Osteoblast (primary cell): ENCODE measurements at places on chromosomes 3 and 15. TPM values are rescaled to one million over a fixed set of nuclear protein-coding genes. Genes with fewer than 3 reads are reported as not detected.
A peak's percentile ranks its signal among the peaks of the same experiment; 100 is the strongest.

GRCh38 chr3:16370872-16371740 lies 106.1 kb downstream of the OXNAD1 start:
- peaks cover 26% of the 10 kb centered on the region for H3K36me3 ChIP-seq
- H3K27ac ChIP-seq, result no peak overlapping the region
- H3K27me3 ChIP-seq, result no peaks in the 10 kb centered on the region

DNA sequence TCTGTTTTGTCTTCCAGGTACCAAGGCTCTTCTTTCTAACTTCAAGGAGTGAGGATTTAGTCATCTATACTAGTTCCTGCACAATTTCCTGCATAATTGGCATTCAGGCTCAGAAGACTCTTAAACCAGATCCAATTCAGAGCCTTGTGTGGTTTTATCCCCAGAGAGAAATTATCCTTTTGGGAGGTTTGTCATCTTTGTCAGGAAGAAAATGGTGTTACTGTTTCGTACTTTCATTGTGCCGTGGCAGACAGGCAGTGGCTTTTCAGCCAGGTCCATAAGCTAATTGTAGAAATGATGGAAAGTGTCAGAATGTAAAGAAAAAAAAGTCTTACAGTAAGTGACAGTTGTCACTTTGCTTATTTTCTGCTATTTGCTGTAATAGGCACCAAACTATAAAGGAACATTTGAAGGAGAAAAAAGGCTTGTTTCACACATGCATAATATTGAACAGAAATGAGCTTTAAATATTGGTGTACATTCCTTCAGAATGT lies 82.8 kb downstream of the CADM2 start:
- H3K27ac ChIP-seq, result no peak overlapping the region
- no peak overlapping the region for H3K4me3 ChIP-seq
- no peaks in the 10 kb centered on the region for H3K27me3 ChIP-seq
- no peaks in the 10 kb centered on the region for H3K4me1 ChIP-seq
- no peak for DNase-seq

- peak; percentile 77 for DNase-seq
- H3K36me3 ChIP-seq, result peaks cover 47% of the 10 kb centered on the region
- no peak overlapping the region for H3K4me3 ChIP-seq
- H3K27ac ChIP-seq, result peak overlapping the region; percentile 57
- no peaks in the 10 kb centered on the region for H3K27me3 ChIP-seq
- H3K4me1 ChIP-seq, result peaks cover 40% of the 10 kb centered on the region
Measured at GRCh38 chr15:90465140-90465929, 64.4 kb upstream of the CRTC3 start.

DNA sequence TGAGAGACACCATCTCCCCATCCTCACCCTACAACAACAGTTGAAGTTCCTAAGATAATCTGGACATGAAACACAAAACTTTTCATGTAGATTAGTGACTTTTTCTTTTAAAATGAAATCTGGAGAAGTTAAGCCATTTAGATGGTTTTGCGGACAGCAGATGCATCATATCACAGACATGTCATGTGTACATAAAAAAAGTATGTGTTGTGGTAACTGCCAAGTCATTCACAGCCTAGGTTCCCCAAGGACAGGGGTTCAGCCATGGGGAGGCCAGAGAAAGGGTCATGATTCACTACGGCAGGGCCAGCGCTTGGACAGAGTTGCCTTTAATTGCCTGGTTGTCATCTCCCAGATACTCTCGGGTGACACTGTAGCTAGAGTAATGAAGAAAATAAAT lies 163.2 kb downstream of the PDZRN3 start:
- no peak overlapping the region for H3K4me3 ChIP-seq
- no peaks in the 10 kb centered on the region for H3K36me3 ChIP-seq
- no peaks in the 10 kb centered on the region for H3K27me3 ChIP-seq
- peak; percentile 76 for DNase-seq

GRCh38 chr3:55198554-55198953 lies 270.7 kb upstream of the LRTM1 start:
- no peak overlapping the region for H3K4me3 ChIP-seq
- H3K27me3 ChIP-seq, result no peaks in the 10 kb centered on the region
- H3K36me3 ChIP-seq, result no peaks in the 10 kb centered on the region
- peak; percentile 74 for DNase-seq

DNA sequence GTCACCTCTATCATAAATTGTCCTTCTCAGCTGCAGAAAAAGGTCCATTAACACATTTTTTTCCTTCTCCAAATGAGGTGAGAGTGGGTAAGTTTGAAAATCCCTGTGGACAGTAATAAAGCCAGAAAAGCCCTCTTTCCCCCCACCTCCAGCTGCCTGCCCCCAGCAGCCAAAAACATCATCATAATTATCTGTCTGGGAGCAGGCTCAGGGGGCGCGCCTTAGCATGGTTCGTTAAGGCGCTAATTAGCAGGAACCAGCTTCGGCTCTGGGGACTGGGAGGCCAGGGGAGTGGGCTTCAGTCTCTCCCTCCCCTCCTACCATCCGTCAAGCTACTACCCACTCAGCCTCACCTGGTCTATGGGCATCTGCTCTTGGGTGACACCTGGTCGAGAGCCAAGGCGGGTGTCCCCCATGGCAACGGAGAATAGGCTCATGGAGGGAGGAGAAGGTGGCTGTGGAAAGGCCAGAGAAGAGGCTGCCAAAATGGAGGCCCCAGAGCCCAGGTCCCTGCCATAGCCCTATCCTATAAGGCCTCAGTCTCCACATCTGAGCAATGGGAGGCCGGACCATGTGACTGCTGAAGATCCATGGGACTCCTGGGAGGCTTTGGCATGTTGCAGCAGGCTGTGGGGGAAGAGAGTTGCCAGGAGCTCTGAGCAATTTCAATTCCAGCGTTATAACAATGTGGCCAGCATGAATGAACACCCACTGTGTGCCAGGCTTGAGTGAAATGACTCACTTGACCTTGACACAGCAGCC lies 140.1 kb upstream of the LINGO1 start:
- no peak overlapping the region for H3K27ac ChIP-seq
- no peak overlapping the region for H3K4me3 ChIP-seq
- peaks cover 2% of the 10 kb centered on the region for H3K27me3 ChIP-seq
- H3K36me3 ChIP-seq, result no peaks in the 10 kb centered on the region
- no peaks in the 10 kb centered on the region for H3K4me1 ChIP-seq

GRCh38 chr3:4845882-4846281 lies 133.4 kb upstream of the BHLHE40 start:
- no peaks in the 10 kb centered on the region for H3K27me3 ChIP-seq
- no peaks in the 10 kb centered on the region for H3K36me3 ChIP-seq
- no peaks in the 10 kb centered on the region for H3K4me1 ChIP-seq
- H3K4me3 ChIP-seq, result no peak overlapping the region

DNA sequence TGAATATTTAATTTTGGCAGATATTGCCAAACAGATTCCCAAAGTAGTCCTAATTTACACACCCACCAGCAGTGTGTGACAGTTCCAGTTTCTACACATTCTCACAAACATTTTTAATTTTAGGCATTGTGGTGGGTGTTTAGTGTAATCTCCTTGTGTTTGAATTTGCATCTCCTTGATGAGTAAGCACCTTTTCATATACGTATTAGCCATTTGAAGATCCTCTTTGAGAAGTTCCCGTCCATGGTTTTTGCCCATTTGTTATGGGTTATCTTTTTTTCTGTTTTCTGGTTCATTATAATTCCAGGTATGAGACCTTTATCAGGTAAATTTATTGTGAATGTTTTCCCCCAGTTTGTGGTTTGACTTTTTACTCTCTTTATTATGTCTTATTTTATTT lies 2.3 kb upstream of the TM4SF19 start:
- H3K27ac ChIP-seq, result no peak overlapping the region
- H3K4me3 ChIP-seq, result no peak overlapping the region
- H3K4me1 ChIP-seq, result peaks cover 20% of the 10 kb centered on the region
- DNase-seq, result peak; percentile 47
- H3K27me3 ChIP-seq, result no peaks in the 10 kb centered on the region
- no peaks in the 10 kb centered on the region for H3K36me3 ChIP-seq

DNA sequence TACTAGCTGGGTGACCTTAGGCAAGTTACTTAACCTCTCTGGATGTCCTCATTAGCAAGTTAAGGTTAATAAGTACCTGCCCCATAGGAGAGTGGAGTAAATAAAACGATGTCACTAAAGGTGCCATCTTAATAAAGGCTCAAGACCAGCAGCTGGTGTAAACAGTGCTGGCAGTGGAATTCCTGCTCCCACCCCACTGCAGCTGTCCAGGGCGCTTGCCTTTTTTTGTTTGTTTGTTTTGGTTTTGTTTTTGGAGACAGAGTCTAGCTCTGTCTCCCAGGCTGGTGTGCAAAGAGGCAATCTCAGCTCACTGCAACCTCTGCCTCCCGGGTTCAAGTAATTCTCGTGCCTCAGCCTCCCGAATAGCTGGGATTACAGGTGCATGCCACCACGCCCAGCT lies 28.9 kb downstream of the IDH3A start:
- no peak overlapping the region for H3K4me3 ChIP-seq
- H3K27me3 ChIP-seq, result no peaks in the 10 kb centered on the region
- H3K36me3 ChIP-seq, result no peaks in the 10 kb centered on the region
- DNase-seq, result no peak
- no peak overlapping the region for H3K27ac ChIP-seq
- H3K4me1 ChIP-seq, result no peaks in the 10 kb centered on the region

- no peaks in the 10 kb centered on the region for H3K4me1 ChIP-seq
- no peak overlapping the region for H3K27ac ChIP-seq
- no peak overlapping the region for H3K4me3 ChIP-seq
- no peak for DNase-seq
Measured at GRCh38 chr3:124097362-124098131, 105.6 kb upstream of the ROPN1 start.

DNA sequence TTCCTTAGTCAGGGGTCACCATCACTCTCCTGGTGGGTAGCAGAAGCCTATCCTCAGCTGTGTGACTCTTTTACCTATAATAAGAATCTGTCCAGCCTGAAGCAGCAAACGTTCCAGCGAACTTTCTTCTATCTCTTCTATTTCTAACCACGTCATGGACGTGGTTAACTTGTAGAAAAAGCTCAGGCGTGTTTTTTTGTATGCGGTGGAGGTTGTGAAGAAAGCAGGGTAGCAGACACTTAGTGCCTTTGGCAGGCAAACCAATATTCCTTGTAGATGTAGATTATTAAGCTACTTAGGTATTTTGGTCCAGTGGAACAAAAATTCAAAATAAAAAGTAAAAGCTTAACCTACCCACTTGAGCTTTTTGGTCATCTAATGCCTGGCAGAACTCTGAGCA lies 31.8 kb upstream of the GPR171 start:
- DNase-seq, result no peak
- H3K4me1 ChIP-seq, result no peaks in the 10 kb centered on the region
- H3K27me3 ChIP-seq, result peaks cover 11% of the 10 kb centered on the region
- no peaks in the 10 kb centered on the region for H3K36me3 ChIP-seq

DNA sequence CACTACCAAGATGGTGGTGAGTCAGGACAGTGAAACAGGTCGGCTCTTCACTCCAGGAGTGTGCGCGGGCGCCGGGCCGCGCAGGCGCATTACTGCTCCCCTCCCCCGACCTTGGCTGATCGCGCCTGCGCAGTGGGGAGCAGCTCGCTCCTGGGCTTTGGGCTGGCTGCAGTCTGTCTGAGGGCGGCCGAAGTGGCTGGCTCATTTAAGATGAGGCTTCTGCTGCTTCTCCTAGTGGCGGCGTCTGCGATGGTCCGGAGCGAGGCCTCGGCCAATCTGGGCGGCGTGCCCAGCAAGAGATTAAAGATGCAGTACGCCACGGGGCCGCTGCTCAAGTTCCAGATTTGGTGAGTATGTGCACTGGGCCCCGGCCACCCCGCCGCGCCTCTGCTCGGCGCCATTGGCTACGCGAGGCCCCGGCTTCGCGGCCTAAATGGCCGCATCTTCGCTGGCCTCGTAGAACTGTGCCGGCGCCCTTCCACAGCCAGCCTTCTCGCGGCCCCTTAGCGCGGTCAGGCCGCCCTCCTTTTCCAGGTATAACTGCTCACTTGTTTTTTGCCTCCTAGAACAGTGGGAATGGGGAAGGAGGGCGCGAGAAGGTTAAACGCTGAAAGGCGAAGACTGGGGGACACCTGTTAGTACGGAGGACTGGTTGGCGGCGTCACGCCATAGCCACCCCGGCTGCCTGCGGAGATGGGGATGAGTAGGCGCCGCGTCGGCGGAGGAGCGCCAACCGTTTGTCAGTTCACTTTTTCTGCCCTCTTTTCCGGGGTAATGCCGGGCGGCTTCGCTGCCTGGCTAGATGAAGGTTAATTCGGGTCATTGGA lies at the start of gene SELENOT:
Gene SELENOT (plus strand): TSS at position 169 of the 827 bp plus-strand sequence. CDS start 42 bp downstream, at position 211.
- peak; percentile 98 for DNase-seq
- peaks cover 41% of the 10 kb centered on the region for H3K4me1 ChIP-seq
- H3K36me3 ChIP-seq, result no peaks in the 10 kb centered on the region

GRCh38 chr15:28904541-28905315 lies 19.0 kb downstream of the APBA2 start:
- no peaks in the 10 kb centered on the region for H3K27me3 ChIP-seq
- DNase-seq, result no peak
- H3K4me3 ChIP-seq, result no peak overlapping the region
- H3K36me3 ChIP-seq, result no peaks in the 10 kb centered on the region
- H3K4me1 ChIP-seq, result no peaks in the 10 kb centered on the region

SERPINI2 gene
- not detected in 2 replicates for total RNA-seq

NUSAP1 gene
- total RNA-seq, result 10.9 and 14.1 TPM in 2 replicates

EFCAB12 gene
- under 0.01 TPM in 2 replicates for total RNA-seq

EPHA6 gene
- not detected in 2 replicates for total RNA-seq

RPL35A gene
- 373 and 450 TPM in 2 replicates for total RNA-seq

ITPKA gene
- 0.29 and 0.36 TPM in 2 replicates for total RNA-seq

VGLL3 gene
- total RNA-seq, result 198 and 242 TPM in 2 replicates

CFAP100 gene
- total RNA-seq, result not detected in 2 replicates

FHIT gene
- 2.4 and 3.3 TPM in 2 replicates for total RNA-seq
